Activated CD8-positive, alpha-beta T cell treated with anti-CD3 and anti-CD28 coated beads, Interleukin-2, amount 10 ng/mL, durations not matched to agents 7 days and 5 days (primary cell): ENCODE measurements at places on chromosomes 2 and 18. TPM values are rescaled to one million over a fixed set of nuclear protein-coding genes. Genes with fewer than 3 reads are reported as not detected.

The DNAJC5G gene
- not detected for total RNA-seq

- peak; percentile 95 for DNase-seq
- H3K36me3 ChIP-seq: peaks cover 26% of the 10 kb centered on the region
- H3K27me3 ChIP-seq: no peaks in the 10 kb centered on the region
- peak overlapping the region; percentile 95 for H3K27ac ChIP-seq
These were observed 10.2 kb downstream of the NFATC1 start for GRCh38 chr18:79405781-79406575.

The CYP20A1 gene
- total RNA-seq: 18.4 TPM

DNA sequence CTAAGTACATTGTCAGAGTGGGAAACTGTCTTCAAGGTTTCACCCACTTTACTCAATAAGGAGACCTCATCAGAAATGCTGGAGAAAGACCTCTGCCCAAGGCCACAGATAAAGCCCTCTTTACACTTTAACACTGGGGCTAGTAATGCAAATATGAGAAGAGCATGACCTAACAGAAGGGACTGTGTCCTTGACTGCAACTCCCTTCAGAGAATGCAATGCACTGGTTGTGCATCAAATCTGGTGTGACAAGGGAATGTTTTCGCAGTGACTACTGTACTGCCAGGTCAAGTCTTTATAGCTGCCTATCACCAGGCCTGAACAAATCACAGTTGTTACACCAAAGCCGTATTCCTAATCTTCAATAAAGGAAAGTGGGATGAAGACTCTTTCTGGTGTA lies 28.6 kb downstream of the CDH19 start:
- no peaks in the 10 kb centered on the region for H3K4me1 ChIP-seq
- DNase-seq: no peak
- H3K4me3 ChIP-seq: no peak overlapping the region
- H3K27ac ChIP-seq: no peak overlapping the region
- H3K27me3 ChIP-seq: no peaks in the 10 kb centered on the region

DNA sequence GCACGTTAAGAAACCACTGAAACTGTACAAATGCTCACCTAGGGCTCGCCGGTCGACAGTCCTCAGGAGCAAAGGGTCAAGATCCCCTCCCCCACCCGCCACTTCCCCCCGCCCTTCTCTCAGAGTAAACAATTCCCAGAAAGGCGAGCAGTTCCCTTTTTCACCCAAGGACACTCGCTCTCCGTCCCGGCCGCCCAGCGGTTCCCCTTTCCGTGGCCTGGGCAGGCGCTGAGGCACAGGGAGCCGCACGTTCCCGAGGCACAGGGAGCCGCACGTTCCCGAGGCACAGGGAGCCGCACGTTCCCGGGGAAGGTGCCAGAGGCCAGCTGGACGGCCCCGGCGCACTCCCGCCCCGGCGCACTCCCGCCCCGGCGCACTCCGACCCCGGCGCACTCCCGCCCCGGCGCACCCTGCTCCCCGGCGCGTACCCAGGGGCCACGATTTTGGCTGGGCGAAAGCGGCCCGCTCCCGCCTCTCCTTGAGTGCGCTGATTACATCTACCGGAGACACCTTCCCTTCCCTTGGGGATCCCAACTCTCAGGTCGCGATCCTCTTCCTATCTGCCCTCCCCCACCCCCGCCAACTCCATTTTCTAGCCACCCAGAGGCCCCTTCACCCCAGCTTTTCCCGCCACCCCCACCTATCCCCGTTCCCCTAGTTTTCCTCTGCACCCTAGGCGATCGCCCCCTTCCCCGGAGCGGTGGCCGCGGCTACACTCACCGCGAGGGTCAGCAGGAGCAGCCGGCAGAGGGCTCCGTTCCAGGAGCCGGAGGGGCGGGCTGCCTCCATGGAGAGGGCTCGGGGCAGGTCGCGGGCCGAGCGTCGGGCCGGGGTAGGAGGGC lies 817 bp downstream of the DSC2 start:
- H3K4me3 ChIP-seq: no peak overlapping the region
- no peak overlapping the region for H3K27ac ChIP-seq
- no peaks in the 10 kb centered on the region for H3K4me1 ChIP-seq
- DNase-seq: no peak

GRCh38 chr2:29698216-29698615 lies 223.2 kb downstream of the ALK start:
- no peaks in the 10 kb centered on the region for H3K36me3 ChIP-seq
- no peak overlapping the region for H3K27ac ChIP-seq
- no peak for DNase-seq
- no peaks in the 10 kb centered on the region for H3K27me3 ChIP-seq

GRCh38 chr2:15939854-15940660 lies at the start of gene MYCN:
MYCN (plus strand) TSS chr2:15940550; CDS start chr2:15942065, 1,515 bp downstream.
- H3K4me1 ChIP-seq: peaks cover 29% of the 10 kb centered on the region
- no peaks in the 10 kb centered on the region for H3K36me3 ChIP-seq
- no peak within 1 kb of the TSS for H3K27ac ChIP-seq

The CFAP65 gene
- total RNA-seq: not detected

GRCh38 chr2:69428981-69429380 lies 8.3 kb downstream of the NFU1 start:
- H3K27me3 ChIP-seq: no peaks in the 10 kb centered on the region
- DNase-seq: no peak
- peak overlapping the region; percentile 34 for H3K27ac ChIP-seq
- H3K36me3 ChIP-seq: peaks cover 12% of the 10 kb centered on the region
- H3K4me1 ChIP-seq: peaks cover 3% of the 10 kb centered on the region

DNA sequence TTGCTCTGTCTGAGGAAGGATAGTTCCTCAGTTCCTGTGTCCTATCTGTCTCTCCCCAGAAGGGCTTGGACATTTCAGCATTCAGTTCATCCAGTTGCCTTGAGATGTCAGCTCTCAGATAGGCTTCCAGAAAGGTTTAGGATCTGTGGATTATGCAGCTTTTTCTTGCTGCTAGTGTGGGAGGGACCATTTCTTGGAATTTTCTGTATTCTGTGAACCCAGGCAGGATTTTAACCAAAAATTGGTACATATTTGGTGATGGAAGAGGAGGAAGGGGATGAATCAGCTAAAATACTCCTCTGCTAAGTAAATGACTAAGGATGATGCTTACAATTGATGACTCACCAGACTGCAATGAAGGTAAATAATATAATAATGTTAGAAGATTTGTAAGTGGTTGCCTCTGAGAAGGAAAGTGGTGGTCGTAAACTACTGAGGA lies 58.6 kb upstream of the DOCK10 start:
- H3K27me3 ChIP-seq: no peaks in the 10 kb centered on the region
- H3K4me1 ChIP-seq: no peaks in the 10 kb centered on the region
- no peaks in the 10 kb centered on the region for H3K36me3 ChIP-seq
- no peak for DNase-seq
- H3K4me3 ChIP-seq: no peak overlapping the region

The DNMT3A gene
- 76.4 TPM for total RNA-seq

DNA sequence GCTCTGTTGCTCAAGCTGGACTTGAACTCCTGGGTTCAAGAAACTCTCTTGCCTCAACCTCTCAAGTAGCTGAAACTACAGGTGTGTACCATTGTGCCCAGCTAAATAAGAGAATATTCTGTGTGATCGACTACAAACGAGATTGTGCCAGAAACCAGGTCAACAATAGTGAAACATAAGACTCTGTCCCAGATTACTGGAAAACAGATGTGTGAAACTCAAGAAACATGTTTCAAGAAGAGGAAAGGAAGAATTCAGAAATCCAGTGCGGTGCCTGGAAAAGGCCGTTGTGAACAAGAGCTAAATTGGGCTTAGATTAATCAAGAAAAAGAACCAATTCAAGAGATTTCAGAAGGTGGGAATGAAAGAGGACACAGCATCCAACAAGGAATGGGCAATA lies 23.4 kb upstream of the STAT1 start:
- no peaks in the 10 kb centered on the region for H3K27me3 ChIP-seq
- peaks cover 34% of the 10 kb centered on the region for H3K4me1 ChIP-seq
- peak overlapping the region; percentile 75 for H3K27ac ChIP-seq
- no peak for DNase-seq
- H3K4me3 ChIP-seq: no peak overlapping the region

The MSH6 gene
- 107 TPM for total RNA-seq

The SLC35F5 gene
- total RNA-seq: 17.1 TPM

GRCh38 chr18:77346208-77346810 lies 96.7 kb downstream of the GALR1 start:
- peaks cover 2% of the 10 kb centered on the region for H3K4me1 ChIP-seq
- no peak overlapping the region for H3K4me3 ChIP-seq
- H3K36me3 ChIP-seq: no peaks in the 10 kb centered on the region
- no peak for DNase-seq

DNA sequence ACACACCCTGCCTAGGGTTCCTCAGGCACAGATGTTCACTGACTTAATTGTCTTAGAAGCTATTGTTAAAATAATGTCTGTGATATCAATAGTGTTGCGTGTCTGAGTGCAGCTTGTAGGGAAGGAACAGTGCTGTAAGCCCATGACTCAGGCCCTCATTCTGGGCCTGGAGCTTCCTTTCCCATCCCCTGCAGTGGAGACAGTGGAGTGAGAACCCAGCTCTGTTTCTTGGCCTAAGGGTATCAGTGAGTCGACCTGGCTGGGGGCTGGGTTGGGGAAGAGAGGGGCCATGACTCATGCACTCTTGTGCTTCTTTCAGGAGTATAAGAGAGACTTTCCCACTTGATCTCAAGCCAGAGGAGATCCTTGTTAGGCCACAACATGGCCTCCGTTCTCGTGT lies 106.8 kb downstream of the HRH4 start:
- peaks cover 2% of the 10 kb centered on the region for H3K27me3 ChIP-seq
- no peak overlapping the region for H3K4me3 ChIP-seq
- H3K27ac ChIP-seq: no peak overlapping the region
- no peak for DNase-seq
- H3K4me1 ChIP-seq: no peaks in the 10 kb centered on the region

The REL gene
- 21.6 TPM for total RNA-seq
